CD4-positive, alpha-beta T cell treated with Interleukin-6 at 100 ng/mL for 8 hours (primary cell): ENCODE measurements at places on chromosomes 2 and 18.

GRCh38 chr2:192948316-192948715 lies 753.6 kb upstream of the TMEFF2 start:
- no peak for DNase-seq

DNA sequence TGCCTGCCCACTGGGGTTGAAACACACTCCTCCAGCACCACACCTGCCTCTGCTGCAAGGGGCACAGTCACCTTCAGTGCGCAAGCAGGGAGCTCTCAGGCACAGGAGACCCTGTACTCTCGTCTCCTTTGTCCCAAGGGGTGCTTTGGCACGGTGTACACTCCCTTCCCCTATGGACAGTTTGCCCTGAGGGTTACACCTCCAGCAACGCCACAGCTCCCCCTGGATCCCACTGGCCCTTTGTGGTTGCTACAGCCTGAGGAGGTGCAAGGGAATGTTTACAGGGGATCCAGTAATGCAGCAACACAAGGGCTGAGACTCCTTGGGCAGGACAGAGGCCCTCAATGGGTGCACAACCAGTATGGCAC lies 45.2 kb upstream of the FAM117B start:
- DNase-seq = no peak

- DNase-seq = no peak
Measured at GRCh38 chr2:86807133-86807467, 16.4 kb upstream of the CD8A start.

DNA sequence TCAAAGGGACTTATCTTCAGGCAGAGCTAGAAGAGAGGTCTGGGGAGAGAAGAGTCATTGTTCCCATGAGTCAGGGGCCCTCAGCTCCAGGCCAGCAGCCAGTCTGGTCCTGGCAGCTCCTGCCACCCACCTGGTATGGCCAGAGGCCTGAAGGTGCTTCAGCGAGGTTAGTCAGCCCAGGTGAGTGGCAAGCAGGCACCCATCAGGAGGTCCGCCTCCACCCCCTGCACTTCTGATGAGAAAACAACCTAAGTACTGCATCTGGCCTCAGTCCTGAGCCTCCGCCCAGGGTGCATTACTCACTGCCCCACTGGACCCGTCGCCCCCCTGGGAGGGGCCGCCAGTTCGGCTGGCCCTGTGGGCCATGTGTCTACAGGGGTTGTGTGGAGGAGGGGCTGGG lies 130.2 kb downstream of the INHBB start:
- DNase-seq = no peak

DNA sequence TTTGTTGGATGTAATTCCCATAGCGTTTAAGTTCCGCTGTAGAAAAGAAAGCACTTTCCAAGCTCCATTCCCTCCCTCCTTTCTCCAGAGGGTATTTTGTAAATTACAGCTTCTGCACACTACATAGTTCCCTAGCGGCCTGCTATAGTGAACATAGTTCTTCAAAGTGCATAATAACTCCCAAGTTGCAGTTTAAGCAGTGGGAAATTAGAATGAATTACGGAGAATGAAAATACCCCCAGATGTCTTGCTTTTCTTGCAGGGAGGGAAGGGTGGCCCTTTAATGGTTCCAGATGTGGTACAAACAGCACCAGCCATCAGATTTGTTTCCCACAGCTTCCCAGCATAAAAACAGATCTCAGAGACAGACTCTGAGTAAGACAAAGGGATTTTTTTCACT lies 893.9 kb downstream of the SUCLG1 start:
- no peak for DNase-seq

DNA sequence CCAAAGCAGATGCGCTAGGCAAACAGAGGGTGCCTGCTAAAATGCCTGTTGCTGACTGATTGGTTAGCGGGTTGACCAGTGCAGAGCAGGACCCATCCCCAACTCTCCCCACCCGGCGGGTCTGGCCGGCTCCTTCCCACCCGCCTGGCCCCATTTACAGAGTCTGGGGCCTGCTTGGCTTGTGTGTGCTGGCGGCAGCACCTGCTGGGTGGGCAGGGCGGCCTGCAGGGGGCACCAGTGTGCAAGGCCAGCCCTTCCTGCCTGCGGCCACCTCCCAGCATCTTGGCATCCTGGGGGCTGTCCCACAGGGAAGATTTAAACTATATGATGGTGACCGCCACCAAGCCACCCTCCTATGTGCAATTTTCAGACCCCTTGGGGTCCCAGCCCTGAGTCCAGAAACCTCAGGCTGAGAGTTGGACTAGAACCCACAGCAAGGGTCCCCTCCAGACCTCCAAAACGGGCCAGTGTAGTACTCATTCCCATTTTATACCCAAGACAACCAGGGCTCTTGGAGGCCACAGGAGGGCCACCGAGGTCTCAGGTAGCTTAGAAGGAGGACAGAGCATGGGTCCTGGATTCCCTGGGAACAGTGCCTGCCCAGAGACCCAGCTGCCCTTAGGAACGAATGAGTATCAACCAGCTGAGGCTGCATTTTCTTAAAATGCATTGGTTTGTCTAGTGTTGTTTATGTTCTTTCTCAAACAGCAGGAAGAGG lies 173.6 kb downstream of the SMAD7 start:
- peak; percentile 63 for DNase-seq

DNA sequence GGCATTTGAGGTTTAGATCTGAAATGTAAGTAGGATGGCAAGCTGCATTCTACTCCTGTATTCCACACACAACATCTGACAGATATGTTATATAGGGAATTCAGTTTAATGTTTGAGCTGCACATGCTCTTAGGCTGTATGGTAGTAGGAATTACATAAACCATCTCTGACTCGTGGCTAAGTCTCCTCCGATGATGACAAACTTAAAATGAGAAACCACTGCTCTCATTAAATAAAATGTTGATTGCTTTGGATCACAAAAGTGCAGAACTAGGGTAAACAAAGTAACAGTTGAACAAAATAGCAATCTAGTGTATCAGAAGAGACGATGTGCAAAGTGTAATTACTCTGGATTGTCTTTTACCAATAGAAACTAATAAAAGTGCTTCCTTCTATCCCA lies 50.1 kb upstream of the WDR75 start:
- DNase-seq = no peak

DNA sequence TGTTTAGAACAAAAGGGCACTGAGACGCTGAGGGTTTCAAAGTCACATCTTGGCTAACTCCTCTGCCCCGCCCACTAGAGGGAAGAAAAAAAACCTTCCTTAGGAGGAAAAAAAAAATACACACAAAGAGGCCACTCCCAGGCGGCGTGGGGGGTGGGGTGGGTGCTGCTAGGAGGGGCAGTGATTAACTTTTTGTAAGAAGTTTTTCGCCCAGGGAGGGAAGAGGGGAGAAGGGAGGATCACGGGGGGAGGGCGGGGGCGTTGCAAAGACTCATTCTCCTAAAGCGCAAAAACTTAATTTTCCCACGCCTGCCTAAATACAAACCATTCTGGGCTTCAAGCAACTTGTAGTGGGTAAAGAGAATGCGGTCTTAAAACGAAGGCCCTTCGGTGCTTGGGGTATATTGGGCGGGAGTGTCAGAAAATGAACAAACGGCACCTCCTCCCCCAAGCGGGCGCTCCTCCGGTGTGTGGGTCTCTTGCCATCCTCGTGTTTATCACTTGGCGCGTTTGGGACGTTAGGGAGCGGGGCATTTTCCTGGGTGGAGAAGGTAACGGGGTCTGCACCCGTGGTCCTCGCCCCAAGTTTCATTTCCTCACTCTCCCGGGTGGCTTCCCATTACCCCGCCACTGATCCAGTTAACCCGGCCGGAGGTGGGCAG lies 1.7 kb downstream of the CXCR4 start:
- DNase-seq = peak; percentile 83

- DNase-seq = no peak
Measured at GRCh38 chr2:70360661-70361270, 58.9 kb upstream of the FAM136A start.

GRCh38 chr2:8922431-8922830 lies 81.1 kb downstream of the MBOAT2 start:
- DNase-seq = no peak

DNA sequence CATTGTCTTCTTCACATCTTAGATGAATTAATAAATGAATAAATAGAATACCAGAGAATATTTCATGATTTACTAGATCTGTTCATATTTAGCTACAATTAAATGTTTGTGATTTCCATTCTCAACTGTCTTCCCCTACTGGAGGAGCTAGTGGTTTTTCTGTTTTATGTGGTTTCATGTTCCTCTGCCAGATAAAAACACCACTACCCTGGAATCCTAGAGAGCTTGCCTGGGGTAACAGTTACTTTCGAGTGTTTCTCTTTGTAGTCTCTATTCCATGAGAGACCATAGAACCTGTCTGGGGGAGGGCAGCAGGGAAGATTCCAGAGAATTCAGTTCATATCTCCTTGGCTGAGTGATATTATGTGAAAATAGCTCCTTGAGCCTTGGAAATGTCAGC lies 349.2 kb downstream of the INSIG2 start:
- no peak for DNase-seq

- DNase-seq = no peak
Measured at GRCh38 chr18:58612315-58613055, 16.4 kb downstream of the ALPK2 start.

- no peak for DNase-seq
Measured at GRCh38 chr2:42876326-42876751, 84.0 kb upstream of the HAAO start.

- DNase-seq = no peak
Measured at GRCh38 chr2:200913654-200914053, 24.5 kb downstream of the NIF3L1 start.

DNA sequence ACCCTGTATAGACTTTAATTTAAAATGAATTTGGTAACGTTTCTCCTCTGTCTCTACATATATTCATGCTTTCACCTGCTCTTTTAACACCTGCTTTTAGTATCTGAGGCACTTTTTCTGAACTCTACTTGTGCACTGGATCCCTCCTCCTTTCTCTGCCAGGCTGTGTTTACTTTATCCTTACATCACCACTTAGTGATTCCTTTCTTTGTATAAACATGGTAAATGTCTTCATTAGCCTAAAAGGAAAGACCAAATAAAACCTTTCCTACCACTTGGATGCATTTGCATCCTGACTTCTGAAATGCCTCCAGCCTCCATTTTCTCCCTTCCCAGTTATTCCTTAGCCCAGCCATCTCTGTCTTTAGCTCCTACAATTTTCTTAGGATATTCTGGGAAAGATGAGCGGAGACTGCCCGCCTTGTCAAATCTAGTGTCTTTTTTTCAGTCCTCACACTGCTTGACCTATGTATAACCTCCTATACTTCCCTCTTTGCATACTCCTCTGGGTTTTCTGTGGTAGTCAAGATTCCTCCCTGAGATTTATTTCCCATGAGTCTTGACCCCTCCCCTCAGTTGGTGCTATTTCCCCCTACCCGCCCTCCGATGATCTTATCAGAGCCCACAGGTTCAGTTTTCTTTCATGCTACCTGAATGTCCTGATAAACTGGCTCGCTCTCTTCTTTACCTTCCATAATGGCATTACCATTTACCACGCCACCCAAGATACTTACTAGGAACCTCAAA lies 44.8 kb downstream of the REL start:
- DNase-seq = no peak

- DNase-seq = no peak
Measured at GRCh38 chr2:166405569-166405926, 29.8 kb upstream of the SCN9A start.

- no peak for DNase-seq
Measured at GRCh38 chr18:2826581-2826980, 20.2 kb upstream of the EMILIN2 start.

GRCh38 chr18:11304928-11305327 lies 155.6 kb upstream of the PIEZO2 start:
- DNase-seq = no peak

DNA sequence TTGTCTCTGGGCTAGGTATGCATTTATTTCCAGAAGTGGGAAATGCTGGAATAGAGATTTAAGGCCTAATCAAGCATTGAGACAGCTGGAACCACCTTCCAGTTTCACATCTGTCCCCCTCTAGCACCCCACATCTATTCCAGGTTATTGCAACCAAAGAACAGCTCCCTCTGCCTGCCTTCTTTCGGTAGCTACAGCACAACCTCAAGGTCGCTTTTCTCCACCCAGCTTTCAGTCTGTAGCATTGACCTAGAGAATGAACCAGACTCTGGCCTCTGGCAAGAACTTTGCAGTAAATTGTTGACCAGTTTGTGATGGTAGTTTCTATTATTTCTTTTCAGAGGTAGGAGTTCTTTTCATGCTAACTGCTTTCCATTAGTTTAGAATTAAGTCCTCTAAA lies 484.2 kb downstream of the DLGAP1 start:
- DNase-seq = no peak

GRCh38 chr2:240244543-240244942 lies 104.1 kb upstream of the OTOS start:
- no peak for DNase-seq

GRCh38 chr2:17638196-17638743 lies 97.8 kb downstream of the VSNL1 start:
- DNase-seq = no peak

DNA sequence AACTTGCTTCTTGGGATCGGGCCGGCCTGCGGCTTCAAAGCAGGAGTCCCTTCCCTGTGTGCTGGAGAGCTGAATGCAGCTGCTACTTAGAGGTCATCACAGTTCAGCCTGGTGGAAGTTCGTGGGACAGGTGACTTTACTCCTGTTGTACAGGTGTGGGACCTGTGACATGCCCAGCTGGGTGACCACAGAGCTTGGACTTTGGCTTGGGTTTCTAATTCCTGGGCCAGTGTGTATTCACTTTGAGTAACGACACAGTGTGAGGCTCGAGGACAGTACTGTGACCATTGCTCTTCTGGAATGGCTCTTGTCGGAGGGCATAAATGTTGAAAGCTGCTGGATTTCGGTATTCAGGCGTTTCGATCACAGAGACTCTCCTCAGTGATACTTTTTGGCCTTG lies 114.5 kb downstream of the STPG4 start:
- DNase-seq = no peak

DNA sequence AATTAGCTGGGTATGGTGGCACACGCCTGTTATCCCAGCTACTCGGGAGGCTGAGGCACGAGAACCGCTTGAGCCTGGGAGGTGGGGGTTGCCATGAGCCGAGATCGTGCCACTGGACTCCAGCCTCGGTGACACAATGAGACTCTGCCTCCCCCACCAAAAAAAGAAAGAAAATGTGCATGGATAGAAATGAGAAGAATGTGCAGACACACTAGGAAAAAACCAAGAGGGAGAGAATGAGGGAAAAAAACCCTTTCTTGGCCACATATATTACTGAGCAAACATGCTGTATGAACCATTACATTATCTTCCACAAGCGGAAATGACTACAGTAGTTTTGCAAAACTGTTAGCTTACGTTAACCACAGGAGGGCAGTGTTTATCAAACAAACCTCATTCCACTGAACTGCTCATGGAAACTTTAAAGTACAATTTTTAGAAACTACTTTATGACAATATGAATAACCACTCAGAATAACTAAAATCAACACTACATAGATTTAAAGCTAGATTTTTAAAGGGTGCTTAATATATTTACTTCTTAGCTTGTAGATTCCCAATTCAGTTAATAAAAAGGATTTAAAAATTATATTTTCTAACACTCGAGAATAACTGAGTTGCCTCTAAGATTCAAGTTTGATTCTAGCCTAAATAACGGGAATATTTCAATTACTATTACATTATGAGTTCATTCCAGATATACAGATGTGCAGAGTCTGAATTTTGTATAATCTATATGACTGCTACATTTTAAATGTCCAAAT lies 26.4 kb downstream of the ASXL2 start:
- DNase-seq = peak; percentile 68

- no peak for DNase-seq
Measured at GRCh38 chr2:239305222-239305575, 95.6 kb downstream of the HDAC4 start.
